Right atrium auricular region (tissue), 2 donors: ENCODE measurements at places on chromosomes 5 and 9. TPM values are rescaled to one million over a fixed set of nuclear protein-coding genes. Genes with fewer than 3 reads are reported as not detected.

LRRC26 gene
- total RNA-seq, result not detected

ENTPD2 gene
- total RNA-seq, result 0.41 TPM

- no peak overlapping the region for H3K4me3 ChIP-seq
- H3K27me3 ChIP-seq, result no peaks in the 10 kb centered on the region
- no peaks in the 10 kb centered on the region for H3K36me3 ChIP-seq
- no peak for DNase-seq
- H3K27ac ChIP-seq, result no peak overlapping the region
Observed at GRCh38 chr9:90124961-90125360, 517.7 kb downstream of the DIRAS2 start.

CBY3 gene
- not detected for total RNA-seq

PCDHGB1 gene
- total RNA-seq, result 2.4 TPM

- H3K4me1 ChIP-seq, result no peaks in the 10 kb centered on the region
- no peak for DNase-seq
- no peaks in the 10 kb centered on the region for H3K27me3 ChIP-seq
- H3K4me3 ChIP-seq, result no peak overlapping the region
Observed at GRCh38 chr5:104184264-104184663, 621.7 kb upstream of the NUDT12 start.

- no peaks in the 10 kb centered on the region for H3K36me3 ChIP-seq
- no peaks in the 10 kb centered on the region for H3K27me3 ChIP-seq
- no peak overlapping the region for H3K27ac ChIP-seq
- no peaks in the 10 kb centered on the region for H3K4me1 ChIP-seq
- no peak overlapping the region for H3K4me3 ChIP-seq
Observed at GRCh38 chr5:6785161-6785860, 72.1 kb downstream of the TENT4A start.

NREP gene
- 7.2 TPM for total RNA-seq

DNA sequence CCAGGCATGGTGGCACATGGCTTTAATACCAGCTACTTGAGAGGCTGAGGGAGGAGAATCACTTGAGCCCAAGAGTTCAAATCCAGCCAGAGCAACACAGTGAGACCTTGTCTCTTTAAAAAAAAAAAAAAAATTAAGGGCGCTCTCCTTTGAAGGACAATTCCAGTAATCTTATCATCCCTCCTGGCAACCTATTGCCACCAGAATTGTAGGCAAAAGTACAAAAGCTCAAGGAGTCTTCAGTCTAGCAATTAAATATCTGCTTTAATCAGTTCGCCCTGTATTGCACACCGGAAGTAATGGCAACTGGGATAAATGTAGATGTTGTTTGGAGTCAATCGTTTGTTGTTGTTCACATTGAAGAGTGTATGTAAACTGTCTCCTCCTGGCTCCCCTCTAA lies 7.7 kb downstream of the SNX18 start:
- peaks cover 83% of the 10 kb centered on the region for H3K4me1 ChIP-seq
- no peak overlapping the region for H3K27ac ChIP-seq
- no peaks in the 10 kb centered on the region for H3K27me3 ChIP-seq

GTF2H2 gene
- 8.8 TPM for total RNA-seq

DNA sequence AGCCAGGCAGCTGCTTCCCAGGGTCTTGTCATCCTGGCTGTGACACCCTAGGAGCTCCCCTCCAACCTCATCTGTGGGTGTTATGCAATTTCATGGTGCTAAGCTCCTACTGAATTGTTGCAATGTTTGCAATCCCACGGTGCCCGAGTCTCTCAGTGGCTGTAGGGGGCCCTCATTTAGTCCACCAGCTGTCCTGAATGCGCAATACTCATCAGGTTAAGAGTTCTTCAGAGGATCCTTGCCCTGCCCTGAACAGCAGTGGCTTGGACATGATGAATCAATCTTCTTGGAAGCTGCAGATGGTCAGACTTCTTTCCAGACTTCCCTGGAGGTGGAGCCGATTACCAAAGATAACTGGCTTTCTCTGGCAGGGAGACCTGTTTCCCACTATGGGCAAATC lies 584.1 kb downstream of the CCDC171 start:
- no peak overlapping the region for H3K4me3 ChIP-seq
- H3K27me3 ChIP-seq, result no peaks in the 10 kb centered on the region
- H3K4me1 ChIP-seq, result peaks cover 9% of the 10 kb centered on the region
- no peak for DNase-seq
- H3K36me3 ChIP-seq, result no peaks in the 10 kb centered on the region

GRCh38 chr9:91489361-91489899 lies 65.8 kb upstream of the NFIL3 start:
- no peak overlapping the region for H3K4me3 ChIP-seq
- H3K27ac ChIP-seq, result peak overlapping the region; percentile 36
- no peaks in the 10 kb centered on the region for H3K27me3 ChIP-seq
- no peak for DNase-seq
- peaks cover 8% of the 10 kb centered on the region for H3K4me1 ChIP-seq

POLR1E gene
- 9.6 TPM for total RNA-seq

DNA sequence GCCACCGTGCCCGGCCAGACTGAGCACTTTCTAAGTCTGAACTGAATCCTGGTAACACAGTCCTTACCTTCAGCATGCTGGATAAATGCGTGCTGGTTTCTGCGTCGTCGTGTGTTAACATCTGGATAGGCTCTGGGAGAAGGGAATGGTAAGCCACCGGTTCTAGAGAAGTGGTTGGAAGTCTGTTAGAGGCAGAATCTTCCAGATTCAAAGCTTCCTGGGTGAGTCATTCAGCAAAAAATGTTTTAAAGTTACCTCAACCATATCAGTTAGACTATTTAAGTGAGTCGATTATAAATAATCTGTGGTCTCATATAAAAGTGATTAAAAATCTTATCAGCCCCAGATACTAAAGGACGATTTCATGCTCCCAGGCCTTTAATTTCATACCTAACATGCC lies 256.5 kb upstream of the NFIL3 start:
- no peaks in the 10 kb centered on the region for H3K4me1 ChIP-seq
- H3K27me3 ChIP-seq, result no peaks in the 10 kb centered on the region
- H3K27ac ChIP-seq, result no peak overlapping the region
- H3K4me3 ChIP-seq, result no peak overlapping the region
- DNase-seq, result peak; percentile 23

FIBCD1 gene
- total RNA-seq, result 4.6 TPM

- H3K4me3 ChIP-seq, result no peak overlapping the region
- H3K4me1 ChIP-seq, result no peaks in the 10 kb centered on the region
- no peak for DNase-seq
- H3K36me3 ChIP-seq, result no peaks in the 10 kb centered on the region
- H3K27me3 ChIP-seq, result no peaks in the 10 kb centered on the region
- no peak overlapping the region for H3K27ac ChIP-seq
Observed at GRCh38 chr5:93887678-93888077, 146.3 kb upstream of the POU5F2 start.
